ENCODE measurements at places on chromosomes 12 and 14.
A peak's percentile ranks its signal among the peaks of the same experiment; 100 is the strongest.

DNA sequence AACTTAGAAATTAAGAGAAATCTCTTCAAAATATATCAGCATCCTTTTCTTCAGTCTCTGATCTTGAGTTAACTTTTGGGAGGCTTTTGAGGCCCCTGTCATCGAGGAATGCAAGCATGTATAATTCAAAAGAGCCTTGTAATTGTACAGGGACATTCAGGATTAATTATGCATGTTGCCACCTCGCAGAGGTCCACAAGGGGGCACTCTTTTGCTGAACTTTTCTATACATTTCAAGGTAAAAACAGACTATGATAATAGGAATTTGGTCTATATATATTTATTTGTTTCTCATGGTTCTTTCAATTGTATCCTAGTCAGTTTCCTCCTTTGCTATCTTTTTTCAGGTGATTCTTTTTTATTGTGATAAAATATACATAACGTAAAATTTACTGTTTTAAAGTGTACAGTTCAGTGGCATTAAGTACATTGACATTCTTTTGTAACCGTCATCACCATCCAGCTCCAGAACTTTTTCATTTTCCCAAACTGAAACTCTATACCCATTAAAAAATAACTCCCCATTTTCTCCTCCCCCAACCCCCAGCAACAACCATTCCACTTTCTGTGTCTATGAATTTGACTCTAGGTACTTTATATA, 47.0 kb upstream of the SLC2A13 start:
- DNase-seq = peak; percentile 15

DNA sequence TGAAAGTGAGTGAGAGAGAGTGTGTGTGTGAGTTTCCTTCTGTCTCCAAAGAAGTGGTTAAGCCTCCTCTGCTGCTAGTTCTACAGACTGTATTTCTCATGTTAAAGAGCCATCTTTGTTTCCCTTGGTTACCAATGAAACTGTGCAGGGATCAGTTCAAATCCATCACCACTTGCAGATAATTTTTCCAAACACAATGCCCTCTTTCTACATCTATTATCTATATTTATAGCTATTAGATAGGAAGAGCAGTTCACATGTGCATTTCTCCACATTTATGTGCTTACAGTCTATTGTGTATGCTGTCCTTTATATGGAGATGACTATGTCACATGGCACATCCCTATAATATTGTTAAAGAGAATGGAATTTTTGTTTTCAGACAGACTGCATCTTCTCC, 2.2 kb upstream of the DAAM1 start:
- no peak for DNase-seq

GRCh38 chr12:9751204-9752144, 9.2 kb downstream of the CD69 start:
- no peak for DNase-seq

- DNase-seq = no peak
Observed at GRCh38 chr12:112463478-112463877, 44.7 kb downstream of the PTPN11 start.

- DNase-seq = no peak
Observed at GRCh38 chr14:33273978-33274377, 335.3 kb downstream of the NPAS3 start.

DNA sequence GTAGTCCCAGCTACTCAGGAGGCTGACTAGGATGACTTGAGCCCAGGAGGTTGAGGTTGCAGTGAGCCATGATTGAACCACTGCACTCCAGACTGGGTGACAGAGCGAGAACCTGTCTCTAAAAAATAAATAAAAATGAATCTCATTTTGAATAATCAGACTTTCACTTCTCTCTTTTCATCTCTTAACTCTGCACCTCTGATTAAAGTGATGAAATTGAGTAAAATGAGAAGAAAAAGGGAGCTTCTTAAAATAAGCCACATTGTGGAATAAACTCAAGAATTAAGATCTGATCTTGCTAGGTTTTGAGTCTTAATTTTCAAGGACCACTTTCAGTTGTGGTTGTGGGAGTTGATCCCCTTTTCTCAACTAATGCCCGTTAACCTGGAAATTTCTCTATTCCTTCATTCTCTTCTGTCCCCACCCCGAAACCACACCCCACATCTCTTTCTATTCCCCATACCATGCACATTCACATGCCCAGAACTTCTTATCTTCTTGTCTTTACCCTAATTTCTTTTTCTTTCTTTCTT, 70.9 kb upstream of the ETV6 start:
- DNase-seq = no peak

DNA sequence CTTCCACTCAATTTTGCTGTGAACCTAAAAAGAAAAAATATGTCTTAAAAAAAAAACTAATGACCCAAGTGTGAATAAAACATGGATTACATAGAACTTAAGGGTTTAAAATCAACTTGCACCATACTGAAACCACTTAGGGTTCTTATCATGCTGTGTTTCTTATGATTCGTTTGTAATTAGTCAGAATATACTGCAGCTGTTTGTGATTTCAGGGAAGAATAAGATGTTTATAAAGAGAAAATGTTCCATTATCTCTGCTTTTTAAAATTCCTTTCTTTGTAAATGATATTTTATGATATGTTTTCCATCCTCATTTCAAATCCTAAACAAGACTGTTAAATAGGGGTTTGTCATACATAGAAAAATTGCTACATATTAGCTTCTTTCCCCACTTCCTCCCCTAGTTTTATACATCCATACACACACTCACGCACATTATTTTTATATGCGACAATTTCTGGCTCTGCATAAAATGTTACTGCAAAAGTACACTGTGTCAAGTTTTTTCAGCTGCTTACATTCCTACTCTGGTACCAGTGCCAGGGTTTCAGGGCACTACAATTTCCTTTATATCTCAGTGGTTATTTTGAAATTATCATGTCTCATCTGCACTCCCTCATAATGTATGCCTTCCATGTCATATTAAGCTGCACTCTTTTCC, 275.2 kb upstream of the GARIN6 start:
- DNase-seq = no peak

GRCh38 chr12:51185171-51185717, 12.3 kb upstream of the TFCP2 start:
- no peak for DNase-seq

- DNase-seq = no peak
Observed at GRCh38 chr14:105145381-105146180, 23.0 kb downstream of the JAG2 start.

DNA sequence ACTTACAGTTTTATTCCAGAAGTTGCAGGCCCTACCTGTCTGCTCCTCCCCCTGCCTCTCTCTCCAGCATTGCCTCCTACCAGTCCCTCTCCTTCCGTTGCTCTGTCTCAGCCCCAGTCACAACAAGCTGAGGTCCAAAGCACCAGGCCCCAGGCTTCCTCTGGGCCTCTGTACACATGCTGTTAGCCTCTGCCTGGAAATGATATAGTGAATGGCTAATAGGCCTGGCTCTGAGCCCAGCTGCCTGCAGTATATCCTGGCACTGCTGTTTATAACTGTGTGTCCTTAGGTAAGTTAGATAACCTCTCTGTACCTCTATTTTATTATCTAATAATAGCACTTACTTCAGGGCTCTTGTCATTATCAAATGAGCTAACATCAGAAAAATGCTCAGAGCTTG, 114.9 kb upstream of the PWP1 start:
- DNase-seq = no peak

All from HS-27A (cell line).